SK-MEL-5 (cell line): ENCODE measurements at places on chromosomes 4 and X. TPM values are rescaled to one million over a fixed set of nuclear protein-coding genes. Genes with fewer than 3 reads are reported as not detected.

GRCh38 chrX:66012094-66012534, 27.8 kb downstream of the VSIG4 start:
- DNase-seq: no peak

- no peak for DNase-seq
Observed at GRCh38 chrX:50430917-50431575, 39.6 kb downstream of the DGKK start.

- peak; percentile 74 for DNase-seq
Observed at GRCh38 chr4:165207431-165208220, at the start of gene KLHL2. Gene KLHL2 (plus strand): TSS chr4:165207561. CDS start chr4:165207877, 316 bp downstream.

DNA sequence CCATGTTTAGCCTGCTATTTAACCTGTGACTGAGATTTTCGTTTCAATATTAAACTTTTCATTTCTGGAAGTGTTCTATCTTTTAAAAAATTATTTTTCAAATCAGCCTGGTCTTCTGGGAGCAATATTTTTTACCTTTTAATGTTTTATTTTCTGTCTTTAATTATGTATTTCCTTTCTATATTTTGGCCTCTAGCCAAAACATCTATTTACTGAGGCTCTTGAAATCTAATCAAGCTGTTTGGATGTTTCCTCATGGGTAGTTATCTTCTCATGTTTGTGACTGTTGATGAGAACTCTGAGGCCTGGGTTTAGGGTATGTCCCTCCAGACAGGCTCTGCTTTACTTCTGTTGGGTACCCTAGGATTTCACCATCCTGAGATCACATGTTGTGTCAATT, 10.3 kb upstream of the SLC10A4 start:
- no peak for DNase-seq

- DNase-seq: no peak
Observed at GRCh38 chr4:48203819-48204218, 65.8 kb downstream of the TEC start.

GRCh38 chrX:118644378-118644777, 83.0 kb upstream of the IL13RA1 start:
- peak; percentile 67 for DNase-seq

Gene EDA2R
- 17.1 and 19.5 TPM in 2 replicates for total RNA-seq

Gene APOO
- total RNA-seq: 38.6 and 52.6 TPM in 2 replicates

Gene FRMPD3
- total RNA-seq: 0.03 TPM in 1 of 2 replicates, not detected in the other
